ENCODE measurements at places on chromosomes 7 and 10.

- DNase-seq, result no peak
Measured at GRCh38 chr7:147904219-147904576, 686.4 kb upstream of the C7orf33 start.

GRCh38 chr10:128927497-128928161 lies 539.4 kb upstream of the MGMT start:
- peak; percentile 55 for DNase-seq

DNA sequence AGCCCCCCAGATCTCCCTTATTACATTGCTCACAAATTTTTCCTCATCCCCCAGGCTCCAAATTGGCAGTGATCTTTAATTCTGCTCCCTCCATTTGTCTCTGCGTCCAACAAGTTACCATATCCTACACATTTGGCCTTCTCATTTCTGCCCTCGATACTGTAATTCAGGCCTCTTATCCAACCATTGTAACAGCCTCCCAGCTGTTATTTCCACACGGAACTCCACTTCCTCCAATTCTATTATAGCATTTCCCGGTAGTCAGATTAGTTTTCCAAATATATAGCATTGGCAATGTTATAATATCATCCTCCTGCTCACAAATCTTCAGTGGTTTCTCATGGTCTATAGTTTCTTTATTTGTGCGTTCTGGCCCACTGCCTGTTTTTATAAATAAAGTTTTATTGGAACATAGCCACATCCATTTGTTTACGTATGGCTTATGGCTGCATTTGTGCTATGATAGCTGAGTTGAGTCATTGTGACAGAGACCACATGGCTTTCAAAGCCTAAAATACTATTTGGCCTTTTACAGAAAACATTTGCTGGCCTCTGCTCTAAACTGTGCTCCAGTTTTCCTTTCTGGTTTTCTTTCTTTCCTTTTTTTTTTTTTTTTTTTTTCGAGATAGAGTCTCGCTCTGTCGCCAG lies 126.5 kb upstream of the ZNF438 start:
- DNase-seq, result no peak

- no peak for DNase-seq
Measured at GRCh38 chr10:23693501-23693901, 254.6 kb downstream of the OTUD1 start.

DNA sequence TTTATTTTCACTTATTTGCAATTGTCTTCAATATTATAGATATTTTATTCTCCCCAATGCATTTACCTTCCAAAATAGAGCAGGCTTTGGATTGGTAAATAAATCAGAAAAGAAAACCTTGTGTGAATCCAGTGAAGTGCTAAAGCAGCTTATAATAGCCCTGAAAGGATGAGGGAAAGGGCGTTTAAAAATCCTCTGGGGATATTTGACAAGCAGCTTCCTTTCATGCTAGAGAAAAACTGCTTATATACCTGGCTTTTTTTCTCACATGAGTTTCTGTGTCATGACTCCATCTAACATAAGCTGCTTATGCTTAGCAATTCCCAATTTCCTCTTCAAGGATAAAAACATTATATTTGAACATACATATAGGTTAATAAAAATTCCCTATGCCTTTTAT lies 221.6 kb upstream of the SEMA3E start:
- no peak for DNase-seq

GRCh38 chr7:116322541-116322940 lies 112.2 kb downstream of the TES start:
- DNase-seq, result no peak

GRCh38 chr7:95334447-95334846 lies 10.1 kb upstream of the PON1 start:
- no peak for DNase-seq

- DNase-seq, result no peak
Measured at GRCh38 chr7:664997-665735, 61.3 kb upstream of the DNAAF5 start.

DNA sequence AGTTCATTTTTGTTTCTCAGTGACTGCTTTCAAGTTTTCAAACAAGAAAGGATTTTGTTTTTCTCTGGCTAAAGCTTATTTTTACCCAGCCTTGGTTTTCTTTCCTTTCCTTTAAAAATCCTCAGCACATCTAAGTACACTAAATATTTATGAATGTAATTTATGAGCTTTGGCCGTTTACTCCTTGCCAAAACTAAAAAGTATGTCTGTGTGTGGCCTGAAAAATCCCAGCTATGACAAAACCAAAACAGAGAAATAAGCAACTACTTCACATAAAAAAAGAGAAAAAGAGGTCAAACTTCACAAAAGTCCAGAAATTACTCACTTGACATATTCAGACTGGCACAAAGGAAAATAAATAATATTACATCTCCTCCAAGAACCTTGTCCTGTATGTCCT lies 365.1 kb upstream of the NFE2L3 start:
- no peak for DNase-seq

DNA sequence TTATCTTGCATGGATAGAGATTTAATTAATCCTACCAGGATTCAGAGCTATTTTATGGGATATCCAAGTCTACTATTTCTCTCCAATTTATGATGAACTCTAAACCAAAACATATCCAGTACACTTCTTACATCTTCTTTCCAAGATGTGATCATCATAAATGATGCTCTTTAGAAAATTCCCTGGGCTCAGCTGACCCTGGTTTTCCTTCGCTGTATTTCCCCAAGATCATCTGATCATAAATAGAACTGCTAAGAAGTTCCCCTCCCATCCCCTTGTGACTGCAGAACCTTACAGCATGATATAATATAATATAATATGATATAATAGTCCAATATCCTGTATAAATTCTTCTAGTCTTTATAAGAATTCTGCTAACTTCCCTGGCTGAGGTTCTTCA lies 114.6 kb upstream of the LYZL2 start:
- DNase-seq, result no peak

DNA sequence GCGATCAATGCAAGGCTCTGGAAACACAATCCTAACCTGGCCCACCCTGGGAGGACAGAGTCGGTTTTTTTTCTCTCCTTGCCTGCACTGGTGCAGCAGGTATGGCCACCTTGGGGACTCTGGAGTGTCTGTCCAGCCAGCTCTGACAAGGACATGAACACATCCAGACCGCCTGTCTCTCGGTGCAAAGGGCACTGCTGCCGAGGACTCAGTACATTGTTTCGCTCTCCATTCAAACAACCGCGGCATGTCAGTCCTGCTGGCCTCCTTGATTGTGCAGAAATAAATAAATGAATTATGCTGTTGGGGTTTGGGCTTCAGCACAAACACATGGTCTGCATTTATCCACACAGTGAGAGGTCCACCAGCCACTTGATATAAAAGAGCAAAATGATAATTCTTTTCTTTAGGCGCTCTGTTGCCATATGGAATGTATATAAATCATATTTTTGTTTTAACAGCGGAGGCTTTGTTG lies 565.2 kb downstream of the KCNMA1 start:
- DNase-seq, result no peak

DNA sequence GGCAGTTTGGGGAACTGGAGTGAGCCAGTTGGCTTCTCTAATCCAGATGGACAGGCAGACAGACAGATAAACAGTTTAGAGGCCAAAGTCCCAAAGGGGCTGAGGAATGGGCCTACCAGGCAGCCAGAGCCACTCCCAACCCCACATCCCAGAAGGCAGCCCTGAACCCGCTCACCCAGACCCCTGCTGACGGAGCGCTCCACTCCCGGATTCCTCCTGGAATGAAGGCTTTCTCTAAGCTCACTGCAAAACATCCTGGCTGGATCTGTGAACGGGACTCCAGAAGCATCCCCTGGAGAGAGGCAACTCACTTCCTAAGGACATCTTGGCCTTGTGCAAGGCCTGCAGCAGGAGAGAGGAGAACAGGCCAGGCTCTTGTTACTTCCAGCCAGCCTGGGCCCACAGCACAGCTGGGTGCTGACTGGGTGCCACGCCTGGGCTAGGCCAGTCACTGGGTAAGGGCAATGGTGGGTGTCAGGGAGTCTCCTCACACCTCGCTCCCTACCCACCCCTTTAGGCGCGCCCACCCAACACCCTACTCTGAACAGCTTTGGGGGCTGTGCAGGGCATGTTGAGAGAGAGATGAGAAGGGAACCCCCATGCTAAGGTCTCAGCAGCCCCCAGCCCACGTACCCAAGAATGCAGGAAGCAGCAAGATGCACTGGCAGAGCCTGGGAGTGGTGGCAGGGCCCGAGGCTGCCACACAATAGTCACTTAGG lies 168.6 kb upstream of the ZMIZ1 start:
- no peak for DNase-seq
